ENCODE measurements at places on chromosomes 5 and 9. TPM values are rescaled to one million over a fixed set of nuclear protein-coding genes. Genes with fewer than 3 reads are reported as not detected.

The KCNV2 gene
- 0.27 TPM for polyA plus RNA-seq

DNA sequence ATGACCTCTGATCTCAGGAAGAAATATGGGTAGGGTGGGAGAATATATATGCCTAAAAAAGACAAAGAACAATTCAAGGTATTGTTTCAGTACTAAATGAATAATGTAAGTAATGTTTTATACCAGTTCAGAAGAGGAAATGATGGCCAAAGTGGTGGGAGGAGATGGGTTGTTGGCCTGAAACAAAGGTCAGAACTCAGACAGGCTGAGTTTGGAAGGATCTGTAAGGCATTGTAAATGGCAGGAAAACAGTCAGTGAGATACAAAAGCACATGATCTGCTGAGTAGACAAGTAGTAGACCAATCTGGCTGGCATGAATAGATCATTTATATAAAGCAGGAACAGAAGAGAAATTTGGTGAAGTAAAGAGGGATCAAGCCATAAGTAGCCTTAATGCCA, 175.8 kb upstream of the PLCXD3 start:
- no peak for DNase-seq

GRCh38 chr5:8050616-8051175, 181.7 kb downstream of the MTRR start:
- DNase-seq = no peak

The GRM6 gene
- polyA plus RNA-seq = 1.9 TPM

DNA sequence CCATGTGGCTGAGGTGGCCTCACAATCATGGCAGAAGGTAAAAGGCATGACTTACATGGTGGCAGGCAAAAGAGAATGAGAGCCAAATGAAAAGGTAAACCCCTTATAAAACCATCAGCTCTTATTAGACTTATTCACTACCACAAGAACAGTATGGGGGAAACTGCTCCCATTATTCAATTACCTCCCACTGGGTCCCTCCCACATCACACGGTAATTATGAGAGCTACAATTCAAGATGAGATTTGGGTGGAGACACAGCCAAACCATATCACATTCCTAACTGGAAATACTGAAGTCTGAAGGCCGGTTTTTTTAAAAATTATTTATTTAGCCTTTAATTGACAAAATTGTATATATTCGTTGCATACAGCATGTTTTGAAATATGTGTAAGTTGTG, 28.5 kb downstream of the FBXL7 start:
- DNase-seq = no peak

GRCh38 chr5:60350794-60351193, 349.2 kb downstream of the DEPDC1B start:
- DNase-seq = no peak

The TPRN gene
- 10.9 TPM for polyA plus RNA-seq

GRCh38 chr5:126855266-126855665, 78.3 kb downstream of the LMNB1 start:
- DNase-seq = no peak

DNA sequence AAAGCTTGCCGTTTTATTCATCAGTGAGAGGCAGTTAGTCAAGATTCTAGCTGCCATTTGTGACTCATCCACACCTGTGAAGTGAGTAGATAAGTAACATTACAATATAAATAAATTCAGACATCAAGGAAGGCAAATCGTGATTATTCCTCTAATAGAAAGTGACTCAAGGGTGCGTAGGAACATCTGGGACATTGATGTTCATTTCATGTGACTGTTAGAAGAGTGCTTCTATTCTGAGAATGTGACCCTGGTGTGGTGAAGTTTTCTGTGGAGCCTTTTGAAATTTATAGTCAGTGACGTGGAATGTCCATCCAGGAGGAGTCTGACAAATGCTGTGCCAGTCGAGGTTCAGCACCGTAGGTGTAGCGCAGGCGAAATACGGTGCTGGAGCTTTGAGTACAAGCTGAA, 48.4 kb upstream of the FAM240B start:
- DNase-seq = no peak

The VPS13A gene
- polyA plus RNA-seq = 42.6 TPM

- DNase-seq = no peak
These were observed 41.8 kb downstream of the GRAMD2B start for GRCh38 chr5:126464959-126465358.

- DNase-seq = peak; percentile 60
These were observed 17.2 kb upstream of the RGS3 start for GRCh38 chr9:113446323-113446740.

DNA sequence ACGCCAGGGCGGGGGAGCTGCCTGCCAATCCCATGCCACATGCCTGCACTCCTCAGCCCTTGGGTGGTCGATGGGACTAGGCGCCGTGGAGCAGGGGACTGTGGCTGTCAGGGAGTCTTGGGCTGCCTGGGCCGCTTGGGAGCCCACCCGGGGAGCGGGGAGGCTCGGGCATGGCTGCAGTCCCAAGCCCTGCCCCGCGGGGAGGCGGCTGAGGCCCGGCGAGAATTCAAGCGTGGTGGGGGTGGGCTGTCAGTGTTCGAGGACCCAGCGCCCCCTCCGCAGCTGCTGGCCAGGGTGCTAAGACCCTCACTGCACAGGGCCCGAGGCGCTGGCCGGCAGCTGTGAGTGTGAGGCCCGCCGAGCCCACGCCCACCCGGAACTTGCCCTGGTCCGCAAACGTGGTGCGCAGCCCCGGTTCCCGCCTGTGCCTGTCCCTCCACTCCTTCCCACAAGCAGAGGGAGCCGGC, 83.2 kb upstream of the DMRTA1 start:
- DNase-seq = no peak

The CRB2 gene
- 20.3 TPM for polyA plus RNA-seq

The ADGRV1 gene
- polyA plus RNA-seq = 12.5 TPM

DNA sequence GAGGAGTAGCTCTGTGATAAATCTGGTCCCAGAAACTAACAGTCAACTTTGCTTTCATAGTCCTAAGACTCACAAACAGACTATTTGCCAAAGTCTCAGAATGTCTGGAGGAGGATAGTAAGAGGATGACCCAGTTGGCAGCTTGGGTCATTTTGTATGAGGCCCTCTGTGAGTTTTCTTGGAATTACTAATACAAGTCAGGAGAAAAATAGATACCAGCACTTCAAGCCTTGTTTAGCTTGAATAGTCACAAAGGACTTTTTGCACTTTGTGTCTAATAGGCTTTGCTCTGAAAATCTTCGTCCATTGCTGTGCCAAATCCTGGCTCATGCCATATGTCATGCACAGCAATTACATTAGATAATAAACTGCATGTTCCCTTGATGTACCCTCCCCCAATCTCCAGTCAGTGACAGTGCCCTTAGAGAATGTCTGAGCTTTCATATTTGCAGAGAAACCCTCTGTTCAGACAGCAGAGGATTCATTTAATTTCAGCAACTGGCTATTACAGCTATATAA, 612.8 kb downstream of the CSNK1G3 start:
- no peak for DNase-seq

The DMRT3 gene
- polyA plus RNA-seq = 1.5 TPM

DNA sequence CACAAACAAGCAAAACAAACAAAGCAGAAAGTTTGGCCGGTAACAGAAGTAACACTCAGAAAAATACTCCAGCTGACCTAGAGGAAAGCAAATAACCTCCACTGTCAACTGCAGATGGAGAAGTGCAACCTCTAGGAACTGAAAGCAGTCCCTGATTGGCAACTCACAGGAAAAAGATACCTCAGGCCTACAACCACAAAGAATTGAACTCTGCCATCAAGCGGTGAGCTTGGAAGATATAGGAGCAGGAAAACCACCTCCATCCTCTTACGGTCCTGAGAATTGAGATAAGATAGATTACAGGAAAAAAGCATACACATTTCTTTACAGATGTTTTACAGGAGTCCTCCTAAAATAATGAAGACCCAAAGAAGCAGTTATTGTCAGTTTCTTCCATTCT, 184.5 kb downstream of the PDZD2 start:
- peak; percentile 7 for DNase-seq

- no peak for DNase-seq
These were observed 3.7 kb upstream of the CAMK2A start for GRCh38 chr5:150293091-150293941.

The SPINK4 gene
- not detected for polyA plus RNA-seq

The TMEM174 gene
- polyA plus RNA-seq = 20.1 TPM

GRCh38 chr5:94793816-94794198, 175.3 kb downstream of the SLF1 start:
- no peak for DNase-seq

DNA sequence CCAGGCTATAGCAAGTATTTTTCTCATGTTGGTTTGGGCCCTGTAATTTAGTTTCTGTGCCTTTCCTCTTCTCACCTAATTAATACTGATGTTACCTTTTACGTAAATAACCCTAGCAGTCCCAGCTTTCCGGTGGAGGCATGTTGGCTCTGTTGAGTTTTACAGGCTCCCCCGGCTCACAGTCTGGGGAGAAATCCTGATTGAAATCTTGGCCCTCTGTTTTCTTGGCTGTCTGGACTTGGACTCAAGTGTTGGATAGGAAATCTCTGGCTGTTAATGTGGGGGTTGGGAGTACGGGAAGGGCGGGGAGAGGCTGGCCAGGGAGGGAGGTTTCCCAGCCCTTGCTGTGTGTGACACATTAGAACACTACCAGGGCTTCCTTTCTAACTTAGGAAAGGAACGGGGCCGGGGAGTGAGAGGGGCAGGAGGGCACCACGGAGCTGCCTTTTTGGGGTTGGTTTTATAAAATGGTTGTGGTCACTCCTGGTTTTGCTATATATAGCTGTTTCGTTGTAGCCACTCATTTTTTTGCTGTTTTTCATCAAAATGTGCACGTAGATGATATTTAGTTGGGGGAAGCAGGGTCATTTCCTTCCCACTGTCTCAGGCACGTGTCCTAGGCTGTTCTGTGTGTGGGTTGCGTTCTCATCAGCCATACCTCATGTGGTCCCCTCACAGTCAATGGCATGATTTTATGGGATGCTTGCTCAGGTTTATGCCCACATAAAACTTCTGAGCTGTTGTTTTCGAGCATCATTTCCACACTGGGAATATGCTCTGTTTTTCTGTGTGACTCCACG, 11.0 kb downstream of the TRIO start:
- DNase-seq = peak; percentile 68

- DNase-seq = no peak
These were observed 134.7 kb upstream of the SLIT3 start for GRCh38 chr5:169435506-169436229.

The ADAM19 gene
- polyA plus RNA-seq = 8.8 TPM

GRCh38 chr9:110452227-110452801, 114.7 kb upstream of the TXNDC8 start:
- DNase-seq = peak; percentile 22

The CDX1 gene
- polyA plus RNA-seq = 0.45 TPM

GRCh38 chr5:132260714-132261551, 3.4 kb downstream of the PDLIM4 start:
- DNase-seq = no peak

DNA sequence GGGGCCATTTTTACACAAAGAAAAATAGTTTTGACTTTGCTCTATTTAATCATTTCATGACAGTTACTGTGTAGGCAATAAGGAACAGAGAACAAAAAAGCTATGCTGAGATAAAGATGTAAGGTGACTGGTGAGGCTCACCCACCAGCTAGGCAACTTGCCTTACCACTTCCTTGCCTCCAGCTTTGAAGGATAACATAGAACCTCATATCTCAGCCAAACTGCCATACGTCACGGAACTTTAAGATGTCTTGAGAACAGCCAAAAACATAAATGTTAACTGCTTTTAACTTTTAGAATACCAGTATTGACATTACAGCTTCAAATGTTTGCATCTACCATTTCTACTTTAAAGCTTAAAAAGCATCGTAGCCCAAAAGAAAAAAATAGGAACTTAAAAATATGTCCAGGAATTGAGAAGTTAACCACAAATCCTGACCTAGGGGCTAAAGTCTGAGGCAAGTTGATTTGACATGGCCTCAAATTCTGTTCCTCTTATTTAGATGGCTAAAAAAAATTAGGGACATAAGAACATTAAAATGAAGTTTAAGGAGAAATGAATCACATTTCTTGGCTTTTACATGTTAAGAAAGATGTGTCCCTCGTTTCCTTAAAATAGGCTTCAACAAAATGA, 7.7 kb upstream of the GCNT4 start:
- no peak for DNase-seq

DNA sequence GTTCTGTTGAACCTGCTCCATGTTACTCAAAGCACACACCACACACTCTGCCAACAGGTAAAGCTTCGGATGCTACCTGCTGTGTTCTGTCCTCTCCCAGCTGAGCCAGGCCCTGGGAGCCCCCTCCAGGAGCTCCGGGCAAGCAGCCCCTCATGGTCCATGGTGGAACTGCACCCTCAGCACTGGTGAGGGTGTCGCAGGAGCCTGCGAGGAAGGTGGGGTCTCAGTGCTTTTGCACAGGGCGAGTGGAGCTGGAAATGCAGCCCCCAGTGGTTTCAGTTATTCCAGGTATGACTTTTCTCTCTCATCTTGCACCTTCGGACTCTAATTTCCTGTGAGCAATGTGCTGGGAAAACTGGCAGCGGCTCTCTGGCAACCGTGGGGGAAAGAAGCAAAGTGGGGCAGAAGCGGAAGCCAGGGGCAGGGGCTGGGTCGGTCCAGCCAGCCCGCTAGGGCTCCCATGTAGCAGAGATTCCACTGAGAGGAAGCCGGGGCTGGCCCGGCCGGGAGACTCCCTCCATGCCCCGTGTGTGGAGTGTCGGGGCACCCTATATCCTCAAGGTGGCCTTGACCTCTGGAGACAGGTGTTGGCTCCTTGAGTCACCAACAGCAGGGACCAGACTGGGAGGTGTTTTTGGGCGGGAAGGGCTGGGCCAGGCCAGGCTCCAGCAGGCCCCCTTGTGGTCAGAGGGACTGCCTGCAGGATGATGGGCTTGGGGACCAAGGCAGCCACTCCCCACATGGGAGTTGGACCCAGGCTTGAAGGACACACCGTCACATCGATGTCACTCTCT, 75.6 kb upstream of the PRSS3 start:
- DNase-seq = no peak

GRCh38 chr9:90259311-90260246, 383.0 kb downstream of the DIRAS2 start:
- DNase-seq = no peak

GRCh38 chr5:173688703-173689102, 72.3 kb upstream of the BOD1 start:
- DNase-seq = no peak

DNA sequence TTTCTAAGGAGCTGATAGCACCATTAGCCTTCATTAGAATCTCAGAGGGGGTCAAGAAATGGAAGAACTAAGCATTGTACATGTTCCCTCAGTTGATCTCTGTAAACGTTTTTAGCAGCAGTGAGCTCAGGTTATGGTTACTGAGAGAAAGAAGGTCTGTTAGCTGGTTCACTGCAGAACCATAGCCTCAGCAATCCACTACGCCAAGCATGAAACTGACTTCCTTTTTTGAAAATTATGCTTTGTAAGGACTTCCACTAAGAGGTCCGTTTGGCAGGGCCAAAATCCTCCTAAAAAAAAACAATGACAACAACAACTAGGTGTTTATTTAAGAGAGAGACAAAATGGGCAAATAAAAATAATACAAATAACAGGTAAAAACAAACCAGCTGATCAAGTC, 273.3 kb downstream of the AOPEP start:
- no peak for DNase-seq

The KIF3A gene
- 40.0 TPM for polyA plus RNA-seq

DNA sequence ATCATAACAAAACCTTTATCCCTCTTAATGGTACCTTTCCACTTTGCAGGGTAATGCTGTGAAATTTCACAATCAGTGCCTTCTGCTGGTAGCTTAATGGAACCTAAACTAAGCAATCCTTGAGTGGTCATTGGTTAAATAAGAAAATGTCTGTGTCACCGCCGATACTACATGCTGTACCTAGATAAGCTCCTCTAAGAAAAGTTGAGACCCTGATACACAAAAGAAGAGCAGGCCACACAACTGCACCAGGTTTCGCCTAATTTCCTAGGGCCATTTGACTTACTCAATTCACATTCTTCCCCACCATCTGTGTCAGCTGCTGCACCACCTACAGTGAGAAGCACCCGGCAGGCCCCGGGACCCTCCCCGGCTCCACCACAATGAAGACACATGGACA, 9.0 kb upstream of the EDF1 start:
- DNase-seq = no peak

The MYO10 gene
- 43.8 TPM for polyA plus RNA-seq

The STPG3 gene
- 1.5 TPM for polyA plus RNA-seq

Data from left kidney (tissue), 8 donors.